Activated CD8-positive, alpha-beta memory T cell treated with anti-CD3 and anti-CD28 coated beads, Interleukin-2, amount 10 ng/mL, durations not matched to agents 7 days and 5 days (primary cell): ENCODE measurements at places on chromosomes 4 and X.

DNA sequence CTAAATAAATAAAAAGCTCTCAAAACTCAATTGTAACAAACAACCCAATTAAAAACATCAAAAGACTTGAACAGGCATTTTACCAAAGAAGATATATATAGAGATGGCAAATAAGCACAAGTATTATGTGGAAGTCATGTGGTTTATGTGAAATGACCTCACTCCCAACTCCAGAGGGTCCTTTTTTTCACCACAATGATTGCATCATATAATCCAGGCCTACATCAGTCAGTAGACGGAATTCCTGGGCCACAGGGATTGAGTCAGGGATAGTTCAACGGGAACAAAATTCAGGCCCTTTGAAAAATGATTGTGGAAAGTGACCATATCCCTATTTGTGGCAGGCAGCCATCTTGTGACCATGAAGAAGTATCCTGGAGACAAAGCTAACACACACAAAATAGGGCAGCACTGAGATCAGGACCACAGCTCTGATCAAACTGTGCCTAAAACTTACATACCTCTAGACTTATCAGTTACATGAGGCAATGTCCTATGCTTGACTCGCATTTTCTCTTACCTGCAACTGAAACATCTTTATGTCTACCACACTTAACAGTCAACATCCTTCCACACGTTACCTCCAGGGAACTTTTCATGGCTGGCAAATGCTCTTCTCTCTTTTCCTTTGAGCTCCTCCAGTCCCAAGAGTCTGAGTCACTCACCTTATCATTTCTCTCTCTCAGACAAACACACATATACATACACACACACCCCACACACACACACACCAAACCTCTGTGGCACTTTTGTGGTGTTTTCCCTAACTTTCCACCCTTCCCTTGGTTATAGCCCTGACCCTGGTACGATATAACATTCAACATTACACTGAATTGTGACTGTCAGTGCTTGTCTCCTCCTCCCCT lies 113.5 kb downstream of the PHF8 start:
- no peak for DNase-seq

DNA sequence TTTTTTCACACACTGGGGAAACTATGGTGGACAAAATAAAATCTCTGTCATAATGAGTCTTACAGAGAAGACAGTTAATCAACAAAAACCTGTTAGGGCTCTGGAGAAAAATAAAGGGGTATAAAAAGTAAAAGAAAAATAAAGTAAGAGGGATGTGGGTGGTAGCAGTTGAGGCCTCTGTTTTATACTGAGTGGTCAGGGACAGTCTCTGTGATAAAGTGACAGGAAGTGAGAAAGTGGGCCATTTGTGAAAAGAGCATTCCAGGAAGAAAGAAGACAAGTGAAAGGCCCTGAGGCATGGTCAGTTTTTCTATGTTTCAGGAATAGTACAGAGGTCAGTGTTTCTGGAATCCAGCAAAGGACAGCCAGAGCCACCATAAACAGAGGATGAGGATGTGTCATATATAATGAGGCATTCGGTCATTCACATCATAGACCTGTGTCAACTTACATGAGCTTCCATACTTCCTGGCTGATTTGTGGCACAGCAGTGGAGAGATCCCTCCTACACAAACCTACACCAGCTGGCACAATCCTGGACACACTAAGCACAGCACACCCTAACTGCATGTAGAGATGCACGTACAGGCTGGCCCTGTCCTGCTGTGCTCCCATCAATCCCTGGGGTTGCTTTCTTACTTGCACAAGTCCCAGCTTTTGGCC lies 64.4 kb upstream of the NAP1L5 start:
- no peak for DNase-seq

GRCh38 chr4:72974694-72975487 lies 94.6 kb downstream of the COX18 start:
- DNase-seq = no peak

GRCh38 chr4:128700659-128701350 lies 108.7 kb upstream of the JADE1 start:
- no peak for DNase-seq

GRCh38 chr4:36065274-36065871 lies 178.9 kb downstream of the ARAP2 start:
- no peak for DNase-seq
